ENCODE measurements at places on chromosomes 1 and 21.
A peak's percentile ranks its signal among the peaks of the same experiment; 100 is the strongest.

DNA sequence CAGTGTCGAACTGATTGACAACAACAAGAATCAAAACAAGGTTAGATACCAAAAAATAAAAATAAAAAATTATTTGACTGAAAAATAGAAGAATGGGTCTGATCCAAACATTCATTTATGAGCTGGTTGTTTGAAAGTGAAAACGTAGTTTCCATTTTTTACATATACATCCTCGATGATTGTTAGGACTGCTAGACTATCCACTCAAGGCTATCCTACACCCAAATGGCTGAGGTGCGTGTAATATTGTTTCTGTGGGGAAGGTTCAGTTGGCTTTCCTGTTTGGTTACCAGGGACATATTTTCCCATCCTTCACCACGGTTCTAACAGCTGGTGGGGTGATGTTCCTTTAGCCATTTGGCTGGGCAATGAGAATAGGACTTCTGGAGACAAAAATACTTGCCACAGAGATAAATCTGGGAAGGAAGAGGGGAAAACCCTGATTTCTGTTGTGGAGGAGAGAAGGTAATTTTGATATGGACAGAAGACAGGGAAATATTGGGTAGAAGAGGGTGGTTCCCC lies 66.3 kb downstream of the MAP3K7CL start:
- DNase-seq: no peak

- peak; percentile 67 for DNase-seq
Measured at GRCh38 chr1:46690931-46691421, 19.3 kb downstream of the TEX38 start.

- no peak for DNase-seq
Measured at GRCh38 chr1:92484472-92485380, 2.0 kb downstream of the GFI1 start.

DNA sequence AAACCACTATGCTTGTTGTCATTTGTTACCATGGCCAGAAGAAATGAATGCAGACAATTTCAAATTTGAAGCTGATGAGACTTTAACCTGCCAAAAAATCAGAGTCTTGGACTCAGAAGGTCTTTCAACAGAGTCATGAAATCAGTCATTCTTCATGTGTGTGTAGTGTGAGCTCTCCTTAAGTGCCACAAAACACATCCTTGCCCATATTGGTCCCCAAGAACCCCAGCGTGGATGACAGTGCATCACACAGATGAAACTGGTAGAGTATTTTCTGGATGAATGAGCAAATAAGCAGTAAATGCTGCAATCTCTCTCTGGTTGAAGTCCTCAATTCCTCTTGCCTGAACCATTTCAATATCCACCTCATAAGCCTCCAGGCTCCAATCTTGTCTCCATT lies 28.7 kb upstream of the ETS2 start:
- DNase-seq: no peak

DNA sequence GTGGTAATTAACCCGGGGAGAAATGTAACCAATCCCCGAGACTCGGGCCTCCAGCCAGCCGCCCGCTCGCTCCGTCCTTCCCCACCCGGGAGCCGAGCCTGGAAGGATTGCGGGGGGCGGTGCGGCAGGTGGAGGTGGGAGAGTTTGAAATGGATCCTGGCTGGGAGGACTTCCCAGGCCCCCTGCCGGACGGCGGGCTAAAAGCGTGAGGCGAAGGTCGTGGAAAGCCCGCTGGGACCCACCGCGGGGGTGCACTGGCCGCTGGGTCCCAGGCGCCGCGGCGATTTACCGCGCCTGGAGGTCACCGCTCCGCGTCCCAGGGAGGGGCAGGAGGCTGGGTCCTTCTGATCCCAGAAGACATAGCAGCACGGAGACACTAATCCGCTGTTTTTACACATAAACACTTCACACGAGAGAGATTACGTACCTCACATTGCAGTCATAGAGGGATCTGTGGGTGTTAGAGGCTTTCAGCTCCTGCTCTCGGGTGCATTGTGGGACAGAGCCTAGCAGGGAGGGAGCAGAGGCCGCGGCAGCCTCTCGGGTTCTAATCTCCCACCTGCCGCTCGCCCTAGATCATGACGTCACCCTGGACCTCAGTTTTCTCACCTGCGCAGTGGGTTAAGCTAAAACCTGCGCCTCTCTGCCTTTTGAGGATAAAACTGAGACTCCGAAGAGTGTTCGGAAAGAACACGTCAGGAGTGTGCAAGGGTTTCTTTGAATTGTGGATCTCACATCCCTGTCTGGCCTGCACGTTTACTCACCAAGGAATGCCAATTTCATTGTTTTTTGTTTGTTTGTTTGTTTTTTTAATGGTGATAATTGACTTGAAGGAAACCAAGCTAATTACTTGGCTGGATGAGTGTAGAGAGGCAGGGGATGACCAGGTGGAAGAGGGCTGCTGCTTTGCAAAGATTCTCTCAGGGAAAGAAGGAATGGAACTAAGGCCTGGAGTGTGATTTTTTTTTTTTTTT lies 17.1 kb upstream of the TMEM9 start:
- peak; percentile 42 for DNase-seq
